Right ventricle myocardium inferior (tissue), 1 donor: ENCODE measurements at places on chromosomes 5 and 9. TPM values are rescaled to one million over a fixed set of nuclear protein-coding genes. Genes with fewer than 3 reads are reported as not detected.

The HMGXB3 gene
- 14.6 TPM for total RNA-seq

The RELL2 gene
- 0.78 TPM for total RNA-seq

The IPO11 gene
- 34.5 TPM for total RNA-seq

The REEP2 gene
- 5.2 TPM for total RNA-seq

The PCDHA11 gene
- not detected for total RNA-seq

The PCDH1 gene
- 21.0 TPM for total RNA-seq

The SLC45A2 gene
- total RNA-seq = not detected

The LPAR1 gene
- total RNA-seq = 13.8 TPM

The NFIB gene
- total RNA-seq = 116 TPM

The SOHLH1 gene
- not detected for total RNA-seq
